Activated T-helper 17 cell treated with anti-CD3 and anti-CD28 coated beads, Interleukin-2, amount 50 U/mL, for 72 hours (primary cell): ENCODE measurements at places on chromosomes 6 and 20.

GRCh38 chr6:116363759-116364158, 7.0 kb upstream of the DSE start:
- no peak for ATAC-seq

DNA sequence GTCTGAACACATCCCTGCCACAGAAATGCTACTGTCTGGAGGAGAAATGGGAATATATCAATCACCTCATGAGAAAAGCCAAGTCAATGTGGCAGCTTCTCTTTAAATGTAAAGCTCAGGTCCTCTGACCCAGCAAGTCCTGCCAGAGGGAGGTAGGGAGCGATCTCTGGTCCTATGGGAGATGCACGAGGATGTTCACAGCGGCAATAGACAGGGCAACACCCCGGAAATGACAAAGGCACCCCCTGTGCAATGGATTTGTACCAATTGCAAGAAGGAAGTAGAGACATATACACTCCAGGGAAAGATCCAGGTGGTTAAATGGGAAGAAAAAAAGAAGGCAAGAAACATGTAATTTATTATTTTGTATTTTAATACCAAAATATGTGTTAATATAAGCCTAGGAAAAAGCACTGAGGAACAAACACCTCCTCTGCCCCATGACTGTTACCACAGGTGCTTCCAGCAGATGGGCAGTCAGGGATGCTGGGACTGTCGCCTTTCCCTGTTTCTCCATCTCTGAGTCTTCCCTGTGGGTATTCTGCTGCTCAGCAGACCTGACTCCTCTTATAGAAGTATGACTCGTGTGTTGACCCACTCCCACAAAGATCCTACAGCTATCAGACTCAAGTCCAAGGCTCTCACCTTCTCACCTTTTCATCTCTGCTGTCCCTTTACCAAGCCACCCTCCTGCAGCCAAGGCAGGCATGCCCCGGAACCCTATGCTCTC, 20.8 kb downstream of the ATP9A start:
- ATAC-seq: no peak

- no peak for ATAC-seq
These were observed 1.1 kb downstream of the TBP start for GRCh38 chr6:170555305-170555704.

GRCh38 chr6:29790626-29791025, 37.0 kb upstream of the HLA-G start:
- no peak for ATAC-seq

- ATAC-seq: no peak
These were observed 108.5 kb downstream of the PRND start for GRCh38 chr20:4830259-4830658.

DNA sequence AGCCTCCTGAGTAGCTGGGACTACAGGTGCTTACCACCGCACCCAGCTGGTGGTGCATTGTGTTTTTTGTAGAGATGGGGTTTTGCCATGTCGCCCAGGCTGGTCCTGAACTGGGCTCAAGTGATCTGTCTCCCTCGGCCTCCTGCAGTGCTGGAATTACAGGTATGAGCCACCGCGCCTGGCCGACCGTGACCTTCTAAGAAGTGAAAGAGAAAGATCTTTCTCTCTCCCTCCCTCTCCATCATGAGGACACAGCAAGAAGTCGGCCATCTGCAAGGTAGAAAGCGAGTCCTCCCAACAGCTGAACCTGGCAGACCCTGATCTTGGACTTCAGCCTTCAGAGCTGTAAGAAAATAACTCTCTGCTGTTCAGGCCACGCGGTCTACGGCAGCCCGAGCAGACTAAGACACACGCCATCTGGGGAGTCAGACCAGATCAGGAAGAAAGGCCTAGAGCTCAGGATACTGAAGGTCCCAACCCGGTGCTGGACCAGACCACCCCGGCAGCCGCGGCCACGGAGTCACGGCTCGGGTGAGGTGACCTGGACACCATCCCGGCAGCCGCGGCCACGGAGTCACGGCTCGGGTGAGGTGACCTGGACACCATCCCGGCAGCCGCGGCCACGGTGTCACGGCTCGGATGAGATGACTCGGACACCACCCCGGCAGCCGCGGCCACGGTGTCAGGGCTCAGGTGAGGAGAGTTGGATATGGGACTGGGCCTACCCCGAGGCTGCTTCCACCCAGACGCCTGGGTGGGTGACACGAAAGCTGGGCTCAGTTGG, 9.6 kb downstream of the GMEB2 start:
- ATAC-seq: no peak
